ENCODE measurements at places on chromosomes 16 and 17.
A peak's percentile ranks its signal among the peaks of the same experiment; 100 is the strongest.

DNA sequence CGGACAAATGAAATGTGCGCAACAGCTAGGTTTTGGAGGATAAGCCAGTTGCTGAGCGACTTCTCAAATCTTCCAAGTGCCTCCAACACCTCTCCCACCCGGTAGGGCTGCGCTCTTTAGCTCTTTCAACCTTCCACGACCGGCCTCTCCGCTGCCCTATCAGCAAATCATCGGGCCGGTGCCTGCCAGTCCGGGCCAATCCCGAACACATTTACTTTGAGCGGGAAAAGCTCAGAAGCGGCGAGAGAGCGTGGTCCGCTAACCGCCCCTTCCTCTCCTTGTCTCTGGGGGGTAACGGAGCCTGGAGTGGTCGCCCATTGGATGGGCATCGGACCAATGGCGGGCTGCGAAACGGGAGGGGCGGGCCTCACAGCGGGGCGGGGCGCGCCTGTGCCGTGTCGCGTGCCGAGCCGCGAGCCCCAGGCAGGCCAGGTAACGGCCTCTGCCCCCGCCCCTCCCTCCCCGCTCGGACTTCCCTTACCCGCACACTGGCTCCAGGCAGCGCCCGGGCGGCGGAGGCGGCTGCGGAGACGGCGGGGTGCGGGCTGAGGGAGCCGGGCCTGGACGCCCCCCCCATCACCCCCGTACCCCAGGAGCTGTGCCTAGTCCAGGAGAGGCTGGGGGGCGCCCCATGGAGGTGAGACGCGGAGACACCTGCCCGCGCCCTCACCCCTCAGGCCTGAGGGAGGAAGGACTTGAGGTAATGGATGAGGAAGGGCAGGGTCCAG is at the start of gene MEIOC:
TSS of gene MEIOC (plus strand) at position 486 of the 728 bp plus-strand sequence. CDS start at position 632, 146 bp downstream.
- DNase-seq: peak; percentile 9

DNA sequence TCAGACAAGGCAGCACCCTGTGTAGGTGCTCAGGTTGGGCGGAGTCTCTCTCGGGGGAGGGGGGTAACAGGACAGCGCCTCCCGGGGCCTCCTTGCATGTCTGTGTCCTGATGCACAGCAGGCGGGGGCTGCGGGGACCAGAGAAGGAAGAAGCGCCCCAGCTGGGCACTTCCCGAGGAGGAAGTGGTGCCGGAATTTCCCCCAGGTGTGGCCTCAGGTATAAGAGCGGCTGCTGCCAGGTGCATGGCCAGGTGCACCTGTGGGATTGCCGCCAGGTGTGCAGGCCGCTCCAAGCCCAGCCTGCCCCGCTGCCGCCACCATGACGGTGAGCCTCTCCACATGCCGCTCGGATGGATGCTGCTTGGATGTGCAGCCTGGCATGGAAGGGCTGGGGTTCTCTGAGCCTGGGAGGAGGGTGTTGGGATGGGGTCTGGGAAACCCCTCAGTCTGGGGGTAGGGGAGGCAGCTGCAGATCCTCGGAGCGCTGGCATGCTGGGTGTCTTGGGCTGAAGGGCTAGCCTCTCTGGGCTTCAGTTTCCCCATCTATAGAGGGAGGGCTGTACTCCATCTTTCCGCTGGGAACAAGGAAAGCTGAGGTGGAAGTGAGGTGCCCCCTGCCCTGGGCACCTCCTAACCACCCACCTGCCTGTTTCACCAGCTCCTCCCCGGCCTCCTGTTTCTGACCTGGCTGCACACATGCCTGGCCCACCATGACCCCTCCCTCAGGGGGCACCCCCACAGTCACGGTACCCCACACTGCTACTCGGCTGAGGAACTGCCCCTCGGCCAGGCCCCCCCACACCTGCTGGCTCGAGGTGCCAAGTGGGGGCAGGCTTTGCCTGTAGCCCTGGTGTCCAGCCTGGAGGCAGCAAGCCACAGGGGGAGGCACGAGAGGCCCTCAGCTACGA is at the start of gene IL17C:
TSS of gene IL17C (plus strand) at position 250 of the 908 bp plus-strand sequence. CDS start at position 320, 70 bp downstream.
- no peak for DNase-seq

DNA sequence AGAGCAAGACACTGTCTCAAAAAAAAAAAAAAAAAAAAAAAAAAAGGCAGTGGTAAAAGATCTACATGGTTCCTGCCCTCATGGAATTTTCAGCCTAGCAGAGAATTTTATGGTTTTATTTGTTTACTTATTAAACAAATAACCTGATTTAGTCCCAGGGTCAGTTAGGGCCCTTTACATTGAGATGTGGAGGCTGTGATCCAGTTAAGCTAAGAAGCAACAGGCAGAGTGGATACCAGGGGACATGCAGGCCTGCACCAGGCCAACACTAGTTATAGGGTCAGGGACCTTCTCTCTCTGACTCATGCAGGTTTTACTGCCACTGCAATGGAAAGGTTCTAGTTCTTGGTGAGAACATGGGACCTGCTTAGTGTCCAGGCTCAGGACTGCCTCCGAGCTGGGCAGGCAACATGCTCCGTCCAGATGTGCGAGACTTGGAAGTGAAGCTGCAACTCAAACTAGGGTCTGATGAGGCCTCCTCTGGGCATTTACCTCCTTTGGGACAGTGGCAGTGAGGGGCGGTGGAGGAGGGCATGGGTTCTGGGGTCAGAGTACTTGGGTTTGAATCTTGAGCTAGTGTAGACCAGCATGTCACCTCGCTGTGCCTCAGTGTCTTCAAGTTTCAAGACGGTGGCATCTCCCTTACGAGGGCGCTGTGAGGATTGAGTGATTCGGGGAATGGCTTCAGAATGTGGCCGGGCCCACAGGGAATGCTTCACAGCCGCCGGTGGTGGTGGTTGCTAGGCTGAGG is 301.8 kb downstream of the CPPED1 start:
- DNase-seq: no peak

- DNase-seq: no peak
These were observed at the start of gene GAS7 for GRCh38 chr17:10198509-10199249. Gene GAS7 (minus strand): TSS chr17:10198606.

DNA sequence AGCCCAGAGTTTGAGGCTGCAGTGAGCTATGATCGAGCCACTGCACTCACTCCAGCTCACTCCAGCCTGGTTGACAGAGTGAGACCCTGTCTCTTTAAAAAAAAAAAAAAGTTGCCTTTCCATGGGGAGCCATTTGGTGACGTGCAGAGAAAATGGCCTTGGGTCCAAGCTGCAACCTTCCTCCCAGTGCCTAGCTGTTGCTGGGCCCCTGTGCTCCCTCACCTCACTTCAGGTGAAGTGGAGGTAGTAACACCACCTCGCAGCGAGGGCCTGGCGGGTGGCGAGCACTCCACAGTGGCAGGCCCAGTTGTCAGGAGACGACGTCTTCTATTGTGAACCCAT is 17.4 kb downstream of the SYT17 start:
- no peak for DNase-seq

DNA sequence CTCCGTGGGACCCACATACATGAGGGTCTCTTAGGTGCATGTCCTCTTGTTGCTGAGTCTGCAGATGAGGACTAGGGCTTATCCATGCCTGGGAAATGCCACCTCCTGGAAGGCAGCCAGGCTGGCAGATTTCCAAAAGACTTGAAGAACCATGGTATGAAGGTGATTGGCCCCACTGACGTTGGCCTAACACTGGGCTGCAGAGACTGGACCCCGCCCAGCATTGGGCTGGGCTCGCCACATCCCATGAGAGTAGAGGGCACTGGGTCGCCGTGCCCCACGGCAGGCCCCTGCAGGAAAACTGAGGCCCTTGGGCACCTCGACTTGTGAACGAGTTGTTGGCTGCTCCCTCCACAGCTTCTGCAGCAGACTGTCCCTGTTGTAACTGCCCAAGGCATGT is 38.2 kb upstream of the IL21R start:
- DNase-seq: no peak

GRCh38 chr16:2026461-2027023 is at the start of gene NHERF2:
Gene NHERF2 (plus strand): TSS chr16:2026902. CDS start chr16:2027006, 104 bp downstream.
- DNase-seq: no peak

GRCh38 chr16:26128296-26128695 is 436.5 kb downstream of the HS3ST4 start:
- no peak for DNase-seq

GRCh38 chr17:56833809-56834379 is at the start of the genes C17orf67 and DGKE:
Gene C17orf67 (minus strand): TSS chr17:56833920. CDS start chr17:56815810, 18,110 bp downstream.
Gene DGKE (plus strand): TSS chr17:56834151. CDS start chr17:56834796, 645 bp downstream.
- peak; percentile 95 for DNase-seq

- no peak for DNase-seq
These were observed 996 bp downstream of the TNFSF13 start for GRCh38 chr17:7559320-7560171.

GRCh38 chr17:57011491-57012015 is 33.6 kb downstream of the SCPEP1 start:
- DNase-seq: no peak

DNA sequence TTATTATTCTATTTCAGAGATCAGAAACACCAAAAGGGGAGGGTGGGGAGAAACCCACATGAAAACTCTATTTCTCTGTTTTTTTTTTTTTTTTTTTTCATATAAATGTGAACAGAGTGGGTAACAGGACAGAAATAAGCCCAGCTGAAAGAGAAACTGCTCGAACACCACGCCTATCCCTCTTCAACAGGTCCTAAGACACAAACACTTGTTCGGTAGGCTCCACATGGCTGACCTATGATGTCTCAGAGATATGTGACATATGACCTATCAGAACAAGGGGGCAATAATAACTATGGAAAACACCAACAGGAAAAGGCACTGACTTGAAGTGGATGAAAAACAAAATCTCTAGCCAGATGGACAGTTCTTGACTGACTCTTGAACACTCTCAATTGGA is 44.8 kb downstream of the PARN start:
- DNase-seq: no peak

DNA sequence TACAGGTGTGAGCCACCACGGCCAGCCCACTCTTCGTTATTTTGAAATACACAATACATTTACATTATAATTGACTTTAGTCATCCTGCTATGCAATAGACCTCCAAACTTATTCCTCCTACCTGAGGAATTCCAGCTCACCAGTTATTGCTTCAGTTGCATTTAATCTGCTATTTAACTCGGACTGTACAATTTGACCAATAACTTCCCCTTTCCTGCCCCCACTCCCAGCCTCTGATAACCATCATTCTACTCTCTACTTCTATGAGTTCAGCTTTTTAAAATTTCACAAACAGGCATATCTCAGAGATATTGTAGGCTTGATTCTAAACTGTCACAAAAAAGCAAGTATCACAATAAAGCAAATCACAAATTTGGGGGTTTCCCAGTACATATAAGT is 157.0 kb downstream of the COPRS start:
- no peak for DNase-seq

DNA sequence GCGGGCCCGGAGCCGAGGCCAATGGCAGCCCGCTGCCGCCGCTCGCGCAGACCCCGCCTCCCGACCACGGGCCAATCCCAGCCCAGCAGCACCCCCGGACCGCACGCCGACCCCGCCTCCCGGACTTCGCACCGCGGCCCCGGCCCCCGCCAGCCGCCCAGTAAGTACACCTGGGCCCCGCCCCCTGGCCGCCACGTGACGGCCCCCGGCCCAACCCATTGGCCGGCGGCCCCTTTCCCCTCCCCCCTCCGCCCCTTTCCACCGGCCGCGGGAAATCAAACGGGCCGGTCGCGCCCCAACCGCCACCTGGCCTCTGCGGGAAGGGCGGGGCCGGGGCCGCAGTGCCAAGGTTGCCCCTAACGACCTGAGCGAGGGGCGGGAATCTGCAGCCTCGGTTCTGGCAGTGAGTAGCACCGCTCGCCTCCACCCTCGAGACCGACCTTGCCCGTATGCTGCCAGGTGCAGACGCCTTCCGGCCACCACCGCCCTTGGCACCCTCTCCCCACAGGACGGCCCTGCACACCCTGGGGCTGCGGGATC is at the start of gene YBX2:
TSS of gene YBX2 (minus strand) at position 26 of the 540 bp plus-strand sequence. CDS start 139 bp downstream, outside the sequence.
- no peak for DNase-seq

GRCh38 chr17:64080174-64080618 is 49.7 kb downstream of the ERN1 start:
- no peak for DNase-seq

- no peak for DNase-seq
These were observed 25.2 kb downstream of the MIS12 start for GRCh38 chr17:5511401-5512225.

DNA sequence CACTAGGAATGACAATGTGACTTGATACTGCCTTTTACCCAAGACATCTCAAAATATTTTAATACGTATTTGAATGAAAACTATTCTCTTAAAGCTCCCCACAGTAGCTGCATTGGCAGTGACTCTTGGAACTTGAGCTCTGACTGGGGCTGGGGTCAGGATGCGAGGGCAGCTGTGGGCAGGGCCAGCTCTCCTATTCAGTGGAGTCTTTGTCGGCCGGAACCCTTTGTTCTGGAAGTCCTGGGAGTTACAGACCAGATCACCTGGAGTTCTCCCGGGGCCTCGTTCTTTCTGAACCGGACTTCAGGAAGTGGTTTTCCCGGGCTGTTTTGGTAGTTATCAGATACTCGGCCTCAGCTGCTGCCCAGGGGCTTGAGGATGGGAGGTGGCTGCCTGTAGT is 84.9 kb downstream of the NPIPB11 start:
- no peak for DNase-seq

DNA sequence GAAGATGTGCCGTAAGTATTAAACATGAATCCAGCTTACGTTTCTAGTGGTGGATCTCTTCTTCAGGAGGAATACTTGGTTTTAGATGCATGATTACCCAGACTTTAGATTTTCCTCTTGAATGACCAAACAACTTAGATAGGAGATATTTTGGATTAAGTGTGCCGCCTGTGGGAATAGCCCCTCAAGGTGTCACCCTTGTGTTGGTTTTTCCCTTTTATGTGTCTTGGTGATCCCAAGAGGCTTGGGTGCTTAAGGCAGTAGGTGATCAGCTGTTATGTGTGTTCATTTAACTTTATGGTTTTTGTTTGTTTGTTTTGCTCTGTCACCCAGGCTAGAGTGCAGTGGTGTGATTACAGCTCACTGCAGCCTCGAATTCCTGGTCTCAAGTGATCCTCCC is 115.1 kb downstream of the PPM1E start:
- no peak for DNase-seq

DNA sequence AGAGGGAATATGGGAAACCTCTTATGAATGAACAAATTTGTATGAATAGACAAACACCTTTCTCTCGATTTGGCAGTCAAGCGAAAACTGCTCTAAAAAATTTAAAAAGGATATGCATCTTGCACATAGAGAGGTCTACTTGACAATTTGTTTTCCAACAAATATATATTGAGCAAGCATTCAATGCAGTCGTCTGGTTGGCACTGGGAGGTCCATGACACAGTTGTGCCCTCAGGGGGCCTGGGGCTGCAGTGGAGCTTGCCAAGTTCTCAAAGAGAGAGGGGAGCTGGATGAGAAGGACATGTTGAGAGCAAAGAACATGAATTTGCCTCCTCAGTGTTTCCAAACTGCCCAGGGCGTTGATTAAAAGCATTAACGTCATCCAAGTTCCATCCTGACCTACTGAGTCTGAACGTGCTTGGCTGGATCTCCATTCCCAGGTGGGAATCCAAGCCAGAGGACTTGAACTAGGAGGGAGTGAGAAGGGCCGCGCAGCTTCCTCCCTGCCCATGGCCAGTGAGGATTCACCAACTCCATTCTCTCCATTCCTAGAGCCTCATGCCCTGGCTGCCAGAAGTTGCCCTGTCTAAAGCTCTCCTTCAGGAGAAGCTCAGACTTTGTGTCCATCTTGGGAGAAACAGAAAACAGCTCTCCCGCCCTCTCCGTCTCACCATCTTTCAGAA is 24.5 kb downstream of the TBX2 start:
- DNase-seq: no peak
